ENCODE measurements at places on chromosomes 7 and 10.

- no peak for DNase-seq
These were observed 596.7 kb upstream of the MKI67 start for GRCh38 chr10:128722947-128723346.

- DNase-seq = no peak
These were observed 170.2 kb upstream of the PITRM1 start for GRCh38 chr10:3342771-3343170.

GRCh38 chr10:100744987-100745881 lies at the start of gene PAX2:
Gene PAX2, plus strand, starts transcription at chr10:100745582. Its CDS starts 679 bp downstream, at chr10:100746261.
- no peak for DNase-seq

DNA sequence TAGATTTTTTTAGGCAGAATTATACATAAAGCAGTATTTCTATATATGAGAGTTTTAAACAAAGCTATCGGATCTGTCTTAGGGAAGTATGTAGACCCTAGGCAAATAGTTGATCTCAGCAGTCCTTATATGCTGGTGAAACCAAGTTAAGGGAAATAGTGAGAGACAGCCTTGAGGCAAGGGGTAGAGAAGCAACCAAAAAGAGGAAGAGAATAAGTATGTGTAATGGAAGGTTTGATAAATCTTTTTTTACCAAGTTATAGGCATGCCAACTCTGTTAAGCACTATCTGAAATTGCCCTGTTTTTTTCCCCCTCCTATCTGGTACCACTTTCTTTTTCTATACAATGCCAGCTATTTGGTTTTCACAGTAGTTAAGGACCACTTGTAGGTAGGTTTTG lies 19.9 kb downstream of the SPAG6 start:
- no peak for DNase-seq

DNA sequence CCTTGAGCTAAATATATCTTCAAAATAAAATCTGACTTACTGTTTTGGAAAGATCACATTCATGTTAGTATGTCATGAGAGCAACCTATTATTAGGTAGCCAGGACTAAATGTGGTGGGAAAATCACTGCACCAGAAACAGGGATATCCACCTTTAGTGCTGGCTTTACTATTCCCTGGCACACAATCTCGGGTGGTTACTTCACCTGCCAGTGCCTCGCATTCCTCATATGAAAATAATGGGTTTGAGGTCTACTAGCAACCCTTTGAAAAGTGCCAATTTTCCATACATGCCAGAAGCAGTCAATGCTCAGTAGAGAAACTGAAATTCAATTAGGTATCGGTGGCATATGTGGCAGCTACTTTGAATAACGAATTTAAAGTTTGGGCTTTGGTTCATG lies 36.8 kb downstream of the PTN start:
- no peak for DNase-seq

GRCh38 chr10:96502561-96503282 lies 11.0 kb downstream of the TLL2 start:
- DNase-seq = no peak

GRCh38 chr10:121159670-121160069 lies 308.5 kb downstream of the WDR11 start:
- no peak for DNase-seq

GRCh38 chr7:1156782-1157535 lies 3.0 kb downstream of the ZFAND2A start:
- peak; percentile 56 for DNase-seq
